ENCODE measurements at places on chromosomes 16 and 17. TPM values are rescaled to one million over a fixed set of nuclear protein-coding genes. Genes with fewer than 3 reads are reported as not detected.

The ST6GALNAC1 gene
- not detected for total RNA-seq

The ASB16 gene
- not detected for total RNA-seq

The FBXO31 gene
- 31.8 TPM for total RNA-seq

The ITGAD gene
- not detected for total RNA-seq

The PPP1R1B gene
- total RNA-seq, result not detected

The GRAP gene
- 43.6 TPM for total RNA-seq

The LYRM9 gene
- total RNA-seq, result 4.0 TPM

The AATK gene
- 1.5 TPM for total RNA-seq

The CCL1 gene
- not detected for total RNA-seq

The GINS2 gene
- 24.1 TPM for total RNA-seq

The TNFSF13 gene
- 5.4 TPM for total RNA-seq

The RRAD gene
- 0.22 TPM for total RNA-seq

The ITGAL gene
- total RNA-seq, result not detected

Measured in endothelial cell of umbilical vein (primary cell).